ENCODE measurements at places on chromosomes 4 and X.

- H3K4me3 ChIP-seq = no peak overlapping the region
- DNase-seq = no peak
- H3K27ac ChIP-seq = no peak overlapping the region
- no peaks in the 10 kb centered on the region for H3K27me3 ChIP-seq
- no peaks in the 10 kb centered on the region for H3K36me3 ChIP-seq
Measured at GRCh38 chr4:69773484-69773883, 13.1 kb upstream of the SULT1B1 start.

- H3K4me3 ChIP-seq = no peak overlapping the region
- no peaks in the 10 kb centered on the region for H3K4me1 ChIP-seq
- no peaks in the 10 kb centered on the region for H3K27me3 ChIP-seq
- H3K27ac ChIP-seq = peak overlapping the region; percentile 33
- H3K36me3 ChIP-seq = peaks cover 7% of the 10 kb centered on the region
- DNase-seq = no peak
Measured at GRCh38 chrX:2484256-2484655, 16.5 kb downstream of the DHRSX start.

GRCh38 chr4:122045533-122045932, 93.7 kb upstream of the TRPC3 start:
- DNase-seq = no peak
- H3K27ac ChIP-seq = no peak overlapping the region
- no peaks in the 10 kb centered on the region for H3K4me1 ChIP-seq
- H3K27me3 ChIP-seq = peaks cover 9% of the 10 kb centered on the region

- no peak overlapping the region for H3K4me3 ChIP-seq
- H3K4me1 ChIP-seq = no peaks in the 10 kb centered on the region
- DNase-seq = no peak
- H3K27ac ChIP-seq = no peak overlapping the region
Measured at GRCh38 chr4:526971-527460, 28.0 kb downstream of the PIGG start.

DNA sequence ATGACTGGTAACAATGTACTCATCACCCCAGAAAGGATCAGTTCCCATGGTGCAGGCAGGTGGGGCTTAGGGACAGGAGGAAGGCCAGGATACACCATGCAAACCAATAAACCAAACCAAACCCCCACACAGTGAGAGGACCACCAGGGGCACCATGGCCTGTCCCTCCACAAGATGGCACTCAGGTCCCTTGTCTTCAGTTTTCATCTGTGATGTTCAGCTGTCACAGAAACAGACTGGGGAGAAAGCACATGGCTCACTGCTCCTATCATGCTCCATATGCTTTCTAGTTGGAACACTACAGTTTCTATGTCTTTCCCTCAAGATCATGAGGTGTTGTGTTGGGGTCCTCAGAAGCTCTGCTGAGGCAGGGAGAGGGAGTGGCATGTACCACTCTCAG, 10.1 kb downstream of the HS3ST1 start:
- H3K27ac ChIP-seq = no peak overlapping the region
- H3K4me3 ChIP-seq = no peak overlapping the region
- H3K36me3 ChIP-seq = no peaks in the 10 kb centered on the region
- DNase-seq = no peak
- H3K4me1 ChIP-seq = no peaks in the 10 kb centered on the region
- peaks cover 5% of the 10 kb centered on the region for H3K27me3 ChIP-seq

DNA sequence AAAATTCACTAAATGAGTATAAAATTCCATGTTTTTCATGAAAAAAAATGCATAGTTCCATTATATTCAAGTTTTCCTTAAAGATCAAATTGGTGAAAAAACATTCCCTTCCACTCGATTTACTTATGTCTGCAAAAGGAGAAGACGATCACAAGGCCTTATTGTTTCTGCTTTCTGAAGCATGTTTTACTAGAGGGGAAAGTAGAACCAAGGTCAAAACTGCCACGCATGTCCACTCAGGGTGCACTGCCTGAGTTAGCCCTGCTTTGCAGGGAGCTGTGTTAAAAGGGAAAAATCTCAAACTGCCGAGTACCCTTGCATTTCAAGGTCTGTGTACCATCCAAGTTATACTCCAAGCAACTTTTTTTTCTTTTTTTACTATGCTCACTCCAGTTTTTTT, 57.2 kb downstream of the TRAPPC11 start:
- H3K4me1 ChIP-seq = peaks cover 3% of the 10 kb centered on the region
- H3K4me3 ChIP-seq = no peak overlapping the region
- peaks cover 5% of the 10 kb centered on the region for H3K27me3 ChIP-seq
- H3K27ac ChIP-seq = no peak overlapping the region
- no peak for DNase-seq

GRCh38 chrX:25016361-25016671, 551 bp upstream of the ARX start:
- peaks cover 20% of the 10 kb centered on the region for H3K4me1 ChIP-seq
- no peak for DNase-seq
- H3K4me3 ChIP-seq = peak overlapping the region; percentile 66

GRCh38 chr4:31741326-31741725, 1021.2 kb downstream of the PCDH7 start:
- no peaks in the 10 kb centered on the region for H3K36me3 ChIP-seq
- H3K4me1 ChIP-seq = no peaks in the 10 kb centered on the region
- H3K4me3 ChIP-seq = no peak overlapping the region
- H3K27me3 ChIP-seq = no peaks in the 10 kb centered on the region
- no peak overlapping the region for H3K27ac ChIP-seq
- no peak for DNase-seq

DNA sequence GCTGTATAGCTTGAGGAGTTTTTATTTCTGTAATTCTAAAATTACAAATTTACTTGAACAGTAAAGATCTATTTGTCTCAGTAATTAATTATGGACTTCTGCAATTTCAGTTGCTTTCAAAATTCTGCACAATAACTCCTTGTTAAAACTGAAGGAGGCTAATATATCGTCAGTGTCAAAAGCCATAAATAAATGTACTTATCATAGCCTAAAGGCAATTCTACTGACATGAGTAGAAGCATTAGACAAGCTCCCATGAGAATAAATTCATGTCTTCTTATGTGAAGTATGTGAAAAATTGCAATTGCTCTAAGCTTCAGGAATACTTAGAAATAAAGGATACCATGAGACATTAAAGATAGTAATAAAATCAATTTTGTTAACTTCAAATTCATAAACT, 381.2 kb upstream of the PCDH10 start:
- no peak overlapping the region for H3K27ac ChIP-seq
- H3K4me3 ChIP-seq = no peak overlapping the region
- no peaks in the 10 kb centered on the region for H3K36me3 ChIP-seq
- no peak for DNase-seq
- no peaks in the 10 kb centered on the region for H3K27me3 ChIP-seq

DNA sequence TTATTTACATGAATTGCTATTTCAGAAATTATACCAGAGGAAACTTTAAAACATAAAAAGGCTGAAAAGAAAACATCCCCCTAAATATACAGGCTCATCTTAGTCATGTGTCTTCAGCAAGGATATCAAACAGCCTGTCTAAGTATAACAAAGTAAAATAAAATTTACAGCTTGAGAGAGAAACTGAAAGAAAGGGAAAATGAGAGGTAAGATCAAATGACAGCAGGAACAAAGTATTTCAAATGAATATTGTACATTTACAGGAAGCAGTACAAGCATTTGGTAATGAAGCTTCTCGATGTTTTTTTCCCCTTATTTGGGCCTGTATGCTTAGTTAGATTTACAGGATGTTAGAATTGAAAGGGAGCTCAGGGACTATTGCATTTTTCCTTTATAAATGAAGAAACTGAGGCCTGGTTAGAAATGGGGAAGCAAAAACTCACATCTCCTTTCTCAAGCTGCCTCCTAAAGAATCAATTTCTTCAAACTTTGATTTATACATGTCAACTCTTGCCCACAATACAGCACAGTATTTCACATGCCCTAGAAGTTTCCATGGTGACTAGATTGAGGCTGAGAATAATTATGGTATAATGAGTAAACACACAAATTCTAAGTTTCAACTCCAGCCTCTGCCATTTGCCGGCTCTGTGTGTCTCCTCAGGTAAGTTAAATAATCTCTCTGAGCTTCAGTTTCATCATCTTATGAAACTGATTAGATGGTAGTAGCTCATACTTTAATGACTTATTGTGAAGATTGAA, 29.3 kb downstream of the DAPP1 start:
- H3K36me3 ChIP-seq = peaks cover 20% of the 10 kb centered on the region
- peaks cover 76% of the 10 kb centered on the region for H3K4me1 ChIP-seq
- no peaks in the 10 kb centered on the region for H3K27me3 ChIP-seq
- H3K4me3 ChIP-seq = peak overlapping the region; percentile 81

DNA sequence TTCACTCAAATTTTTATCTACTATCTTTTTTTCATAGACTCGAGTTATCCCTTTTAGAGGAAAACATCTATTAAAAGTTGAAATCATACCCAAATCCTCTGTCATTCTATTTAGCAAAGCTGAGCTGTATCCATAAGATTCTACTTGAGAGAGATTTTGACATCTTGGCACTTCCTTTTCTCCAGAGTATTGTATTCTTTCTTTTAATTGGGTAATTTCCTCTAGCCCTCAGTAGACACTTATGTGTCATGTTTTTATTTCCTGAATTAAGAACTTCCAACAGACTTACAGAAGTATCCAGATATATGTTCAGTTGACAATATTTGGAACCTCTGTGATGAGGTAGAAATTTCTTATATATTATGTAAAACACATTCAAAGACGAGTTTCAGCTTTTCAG, 201.6 kb upstream of the NR3C2 start:
- DNase-seq = no peak
- H3K36me3 ChIP-seq = peaks cover 1% of the 10 kb centered on the region
- peaks cover 4% of the 10 kb centered on the region for H3K4me1 ChIP-seq
- H3K27ac ChIP-seq = no peak overlapping the region
